ENCODE measurements at places on chromosomes 4 and X. TPM values are rescaled to one million over a fixed set of nuclear protein-coding genes. Genes with fewer than 3 reads are reported as not detected.

PSAPL1 gene
- not detected for total RNA-seq

PAGE2 gene
- not detected for total RNA-seq

UBA6 gene
- 56.7 TPM for total RNA-seq

NPY2R gene
- total RNA-seq: not detected

NLGN3 gene
- total RNA-seq: 0.86 TPM

GAGE12J gene
- not detected for total RNA-seq

CD40LG gene
- total RNA-seq: not detected

CISD2 gene
- 70.3 TPM for total RNA-seq

MEPE gene
- not detected for total RNA-seq

SSX4B gene
- total RNA-seq: not detected

PPEF1 gene
- total RNA-seq: not detected

GLUD2 gene
- total RNA-seq: 0.07 TPM

BBS12 gene
- 2.0 TPM for total RNA-seq

RASSF6 gene
- 2.9 TPM for total RNA-seq

CT45A5 gene
- total RNA-seq: not detected

LAGE3 gene
- 51.8 TPM for total RNA-seq

GPR143 gene
- total RNA-seq: not detected

UCP1 gene
- total RNA-seq: not detected

NMU gene
- not detected for total RNA-seq

MSANTD1 gene
- total RNA-seq: 1.0 TPM

SH3D19 gene
- not detected for total RNA-seq

FAM9B gene
- total RNA-seq: not detected

CTPS2 gene
- total RNA-seq: 18.9 TPM

GABRQ gene
- not detected for total RNA-seq

UGT2A3 gene
- not detected for total RNA-seq

TEX13B gene
- not detected for total RNA-seq

BST1 gene
- not detected for total RNA-seq

DRD5 gene
- not detected for total RNA-seq
